ENCODE measurements at places on chromosomes 4 and X.

- H3K27ac ChIP-seq: peak overlapping the region; percentile 84
- DNase-seq: no peak
- no peaks in the 10 kb centered on the region for H3K27me3 ChIP-seq
Observed at GRCh38 chr4:69095301-69095731, 958 bp upstream of the UGT2B7 start.

GRCh38 chr4:24262616-24263015, 321.7 kb downstream of the DHX15 start:
- DNase-seq: no peak
- H3K27ac ChIP-seq: no peak overlapping the region
- no peaks in the 10 kb centered on the region for H3K4me1 ChIP-seq
- no peaks in the 10 kb centered on the region for H3K36me3 ChIP-seq
- H3K4me3 ChIP-seq: no peak overlapping the region

GRCh38 chr4:40055863-40056715, 561 bp upstream of the N4BP2 start:
- H3K4me3 ChIP-seq: peak overlapping the region; percentile 60
- H3K36me3 ChIP-seq: no peaks in the 10 kb centered on the region
- no peaks in the 10 kb centered on the region for H3K27me3 ChIP-seq
- DNase-seq: peak; percentile 71
- H3K27ac ChIP-seq: peak overlapping the region; percentile 100

DNA sequence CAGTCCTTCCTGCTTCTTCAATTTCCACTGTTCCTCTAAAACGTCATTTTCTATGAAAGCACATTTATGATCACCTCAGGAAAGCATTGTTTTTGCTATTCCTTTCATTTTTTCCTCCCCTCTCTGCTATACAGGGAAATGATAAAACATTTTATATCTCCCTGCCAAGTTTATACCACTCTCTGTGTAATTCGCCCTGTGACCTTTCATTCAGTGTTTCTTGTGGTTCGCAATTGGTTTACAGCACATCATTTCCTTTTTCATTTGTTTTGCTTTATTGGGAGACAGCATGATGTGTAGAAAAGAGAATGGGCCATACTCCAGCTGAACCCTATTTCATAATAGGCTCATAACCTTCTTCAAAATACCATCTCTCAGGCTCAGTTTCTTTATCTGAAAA, 99.9 kb upstream of the RAPGEF2 start:
- no peaks in the 10 kb centered on the region for H3K36me3 ChIP-seq
- H3K27ac ChIP-seq: no peak overlapping the region
- H3K27me3 ChIP-seq: no peaks in the 10 kb centered on the region
- H3K4me3 ChIP-seq: no peak overlapping the region
- H3K4me1 ChIP-seq: no peaks in the 10 kb centered on the region

- H3K4me3 ChIP-seq: no peak overlapping the region
- H3K27me3 ChIP-seq: no peaks in the 10 kb centered on the region
- DNase-seq: no peak
- no peaks in the 10 kb centered on the region for H3K36me3 ChIP-seq
Observed at GRCh38 chr4:184460499-184461285, 13.7 kb downstream of the IRF2 start.

DNA sequence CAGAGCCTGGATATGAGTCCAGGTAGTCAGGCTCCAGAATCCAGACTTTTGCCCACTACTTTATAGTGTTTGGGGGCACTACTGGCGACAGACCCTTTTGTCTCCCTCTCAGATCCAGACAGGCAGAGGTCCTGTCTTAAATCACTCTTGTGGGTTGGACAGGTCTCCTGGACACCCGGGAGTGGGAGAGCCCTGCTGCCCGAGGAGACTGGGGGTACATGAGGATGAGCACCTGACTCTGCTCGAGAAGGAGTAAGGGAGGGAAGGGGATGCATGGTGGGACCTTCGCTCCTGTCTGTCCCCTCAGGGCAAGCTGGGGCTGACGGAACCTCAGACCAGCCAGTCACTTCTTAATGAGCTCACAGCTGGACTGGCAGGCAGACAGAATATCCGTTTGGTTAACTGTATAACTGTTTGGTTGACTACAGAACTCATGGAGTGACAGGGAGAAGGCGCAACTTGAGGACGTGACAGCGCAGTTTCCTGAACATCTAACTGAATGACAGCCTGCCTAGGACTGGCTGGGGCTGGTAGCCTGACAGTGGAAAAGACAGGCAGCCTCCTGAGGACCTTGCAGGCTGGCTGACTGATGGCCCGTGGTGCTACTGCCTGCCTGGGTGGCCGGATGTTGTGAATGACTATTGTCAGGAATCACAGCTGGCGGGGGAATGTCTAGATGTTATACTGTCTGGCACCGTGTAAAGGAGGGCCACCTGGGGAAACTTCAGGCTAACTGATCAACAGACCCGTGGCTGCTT, 1.6 kb upstream of the SUV39H1 start:
- peaks cover 7% of the 10 kb centered on the region for H3K4me1 ChIP-seq
- no peaks in the 10 kb centered on the region for H3K27me3 ChIP-seq
- DNase-seq: no peak
- no peaks in the 10 kb centered on the region for H3K36me3 ChIP-seq

Measured in body of pancreas (tissue), 4 donors.